CD4-positive, alpha-beta T cell treated with Interleukin-2 at 100 ng/mL for 4 hours (primary cell): ENCODE measurements at places on chromosomes 1 and 21.

GRCh38 chr1:6638226-6638625, 13.6 kb downstream of the THAP3 start:
- no peak for DNase-seq

GRCh38 chr1:60753036-60753900, 329.1 kb upstream of the NFIA start:
- DNase-seq: no peak

DNA sequence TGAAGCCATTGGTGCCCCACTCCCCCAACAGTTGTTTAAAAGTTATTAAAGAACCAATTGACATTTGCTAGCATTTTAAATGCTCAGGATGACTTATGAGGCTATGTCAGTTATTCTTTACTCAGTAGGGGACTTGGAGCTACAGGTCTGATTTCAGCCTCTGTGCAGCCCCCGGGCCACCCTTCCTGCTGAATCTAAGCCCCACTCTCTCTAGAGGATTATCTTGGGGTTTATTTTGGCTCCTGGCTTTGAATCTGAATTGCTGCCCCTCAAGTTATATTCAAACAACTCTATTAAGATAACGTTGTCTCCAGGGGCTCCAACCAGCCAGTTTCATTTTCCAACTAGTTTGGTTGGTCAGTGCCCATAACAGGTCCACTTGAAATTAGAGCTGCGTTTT, 135.1 kb downstream of the ST6GALNAC3 start:
- no peak for DNase-seq

DNA sequence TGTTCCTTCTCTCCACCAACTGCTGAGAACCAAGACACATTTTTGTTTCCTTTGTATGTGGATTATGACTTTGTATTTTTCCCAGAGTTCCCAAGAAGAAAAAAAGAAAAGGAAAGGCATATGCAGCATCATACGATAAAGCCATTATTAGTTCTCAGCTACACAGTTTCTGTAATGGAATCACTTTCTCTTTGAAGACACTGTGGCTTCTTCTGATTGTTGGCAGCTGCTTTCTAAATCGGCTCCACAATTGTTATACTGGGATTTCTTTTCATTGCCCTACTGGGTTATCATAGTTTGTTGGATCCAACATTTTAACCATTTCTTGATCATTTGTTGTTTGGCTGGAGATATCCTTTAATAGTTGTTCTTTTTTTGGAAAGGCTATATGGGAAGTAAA, 89.5 kb upstream of the HIVEP3 start:
- no peak for DNase-seq

- peak; percentile 53 for DNase-seq
Observed at GRCh38 chr1:6148497-6149241, 31.5 kb downstream of the CHD5 start.

DNA sequence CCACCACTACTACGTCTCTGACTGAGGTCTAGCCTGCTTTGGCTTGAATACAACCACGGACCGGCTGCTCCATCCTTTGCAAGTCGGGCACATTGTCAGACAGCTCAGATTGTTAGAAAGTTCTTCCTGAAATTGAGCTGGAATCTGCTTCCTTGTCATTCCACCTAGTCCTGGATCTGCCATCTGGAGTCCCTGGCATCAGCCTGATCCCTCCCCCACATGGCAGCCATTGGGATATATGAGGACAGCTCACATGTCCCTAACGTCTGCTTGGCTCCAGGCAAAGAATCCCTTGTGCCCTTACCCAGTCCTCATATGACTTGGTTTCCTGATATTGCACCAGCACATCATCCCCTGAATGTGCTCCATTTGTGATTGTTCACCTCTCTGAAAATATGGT, 56.3 kb upstream of the SYT6 start:
- no peak for DNase-seq

DNA sequence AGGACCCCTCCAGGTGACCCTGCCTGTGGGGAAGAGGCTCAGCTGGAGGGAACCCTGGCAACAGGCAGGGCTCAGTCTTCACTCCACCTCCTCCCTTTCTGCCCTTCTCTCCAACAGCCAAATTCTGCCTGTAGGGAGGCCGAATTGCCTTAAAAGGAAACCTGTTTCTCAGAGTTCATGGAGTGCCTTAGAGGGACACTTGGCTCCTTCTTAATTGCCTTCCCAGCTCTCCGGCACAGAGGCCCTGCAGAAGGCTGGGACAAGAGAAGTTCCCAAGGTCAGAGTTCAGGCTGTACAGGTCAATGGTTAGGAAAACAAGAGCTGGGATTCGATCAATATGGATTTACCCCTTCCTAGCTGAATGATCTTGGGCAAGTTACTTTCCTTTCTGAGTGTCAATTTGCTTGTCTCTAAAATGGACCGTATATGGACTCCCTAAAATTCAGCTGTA, 6.2 kb downstream of the CSRP1 start:
- DNase-seq: no peak

GRCh38 chr1:90821788-90822359, 104.8 kb upstream of the BARHL2 start:
- no peak for DNase-seq

DNA sequence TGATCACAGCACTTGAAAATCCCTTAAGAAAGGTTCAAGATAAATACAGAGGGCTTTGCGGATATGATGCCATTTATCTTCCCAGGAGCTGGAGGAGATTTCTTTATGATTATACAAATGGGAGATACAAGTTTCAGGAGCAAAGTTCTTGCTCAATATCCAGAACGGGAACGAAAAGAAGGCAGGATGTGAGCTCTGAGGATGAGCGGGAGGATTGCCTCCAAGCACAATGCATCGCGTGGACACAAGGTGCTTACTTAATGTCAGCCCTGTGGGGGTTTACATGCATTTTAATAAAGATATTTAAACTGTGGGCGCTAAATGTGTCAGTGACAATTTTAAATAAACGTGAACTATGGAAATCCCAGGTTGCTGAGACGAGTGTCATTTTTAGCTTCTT, 59.0 kb downstream of the SYT6 start:
- DNase-seq: no peak

DNA sequence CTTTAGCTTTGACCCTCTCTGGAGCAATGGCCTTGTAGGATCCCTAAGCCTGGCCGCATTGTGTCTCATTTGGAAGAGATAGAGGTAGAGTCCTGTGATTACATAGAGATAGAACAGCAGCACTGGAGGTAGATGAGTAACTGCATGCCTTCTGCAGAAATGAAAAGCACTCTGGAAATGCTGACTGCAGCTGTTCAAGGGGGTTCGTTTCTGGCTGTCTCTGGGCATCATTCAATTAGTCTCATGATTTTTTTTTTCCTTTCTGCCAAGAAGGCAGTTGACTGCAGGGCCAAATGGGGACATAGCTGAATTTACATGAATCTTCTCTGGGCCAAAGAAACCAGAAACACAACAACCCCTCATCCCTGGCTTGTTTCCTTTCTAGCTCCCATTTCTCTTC, 28.1 kb upstream of the SNX27 start:
- DNase-seq: no peak

DNA sequence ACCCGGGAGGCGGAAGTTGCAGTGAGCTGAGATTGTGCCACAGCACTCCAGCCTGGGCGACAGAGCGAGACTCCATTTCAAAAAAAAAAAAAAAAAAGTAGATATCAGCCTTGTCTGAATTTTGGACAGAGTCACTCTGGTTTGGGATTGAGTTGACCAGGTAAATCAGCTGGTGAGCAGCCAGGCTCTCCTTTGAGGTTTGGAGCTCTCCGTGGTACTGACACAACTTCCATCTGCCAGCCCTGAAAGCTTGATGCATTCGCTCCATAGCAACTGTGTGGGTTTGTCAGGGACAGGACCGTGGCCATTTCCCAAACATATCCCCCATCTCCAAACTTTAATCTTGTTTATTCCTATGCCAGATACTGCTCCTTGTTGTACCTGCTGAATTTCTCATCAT, 155.2 kb downstream of the DMRTA2 start:
- DNase-seq: no peak

GRCh38 chr1:61094677-61095469, 12.5 kb downstream of the NFIA start:
- DNase-seq: no peak

- DNase-seq: no peak
Observed at GRCh38 chr21:35438643-35439404, 389.7 kb upstream of the RUNX1 start.

- DNase-seq: no peak
Observed at GRCh38 chr1:43255438-43256210, 14.2 kb upstream of the TMEM125 start.

DNA sequence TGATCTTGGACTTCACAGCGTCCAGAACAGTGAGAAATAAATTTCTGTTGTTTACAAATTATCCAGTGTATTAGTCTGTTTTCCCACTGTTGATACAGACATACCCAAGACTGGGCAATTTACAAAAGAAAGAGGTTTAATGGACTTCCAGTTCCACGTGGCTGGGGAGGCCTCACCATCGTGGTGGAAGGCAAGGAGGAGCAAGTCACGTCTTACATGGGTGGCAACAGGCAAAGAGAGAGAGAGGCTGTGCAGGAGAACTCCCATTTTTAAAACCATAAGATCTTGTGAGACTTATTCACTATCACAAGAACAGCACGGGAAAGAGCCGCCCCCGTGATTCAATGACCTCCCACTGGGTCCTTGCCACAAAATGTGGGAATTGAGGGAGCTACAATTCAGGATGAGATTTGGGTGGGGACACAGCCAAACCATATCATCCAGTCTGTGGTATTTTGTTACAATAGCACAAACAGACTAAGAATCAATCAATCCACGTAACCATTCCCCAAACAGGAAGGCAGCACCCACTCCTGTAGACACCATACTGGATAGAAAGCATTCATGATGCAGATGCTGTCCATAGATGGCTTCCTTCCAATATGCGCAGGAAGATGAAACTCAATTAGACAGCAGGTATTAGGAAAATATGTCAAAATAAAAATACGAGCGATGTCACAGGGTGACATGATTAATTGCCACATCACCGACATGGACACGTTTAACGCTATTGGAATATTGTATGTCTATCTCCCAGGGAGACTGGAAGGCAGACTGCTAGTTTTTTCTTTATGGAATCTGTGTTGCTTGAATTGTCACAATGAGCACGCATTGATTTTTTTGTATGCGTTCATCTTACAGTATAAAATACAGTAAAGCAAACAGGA, 22.8 kb downstream of the ECE1 start:
- DNase-seq: no peak

DNA sequence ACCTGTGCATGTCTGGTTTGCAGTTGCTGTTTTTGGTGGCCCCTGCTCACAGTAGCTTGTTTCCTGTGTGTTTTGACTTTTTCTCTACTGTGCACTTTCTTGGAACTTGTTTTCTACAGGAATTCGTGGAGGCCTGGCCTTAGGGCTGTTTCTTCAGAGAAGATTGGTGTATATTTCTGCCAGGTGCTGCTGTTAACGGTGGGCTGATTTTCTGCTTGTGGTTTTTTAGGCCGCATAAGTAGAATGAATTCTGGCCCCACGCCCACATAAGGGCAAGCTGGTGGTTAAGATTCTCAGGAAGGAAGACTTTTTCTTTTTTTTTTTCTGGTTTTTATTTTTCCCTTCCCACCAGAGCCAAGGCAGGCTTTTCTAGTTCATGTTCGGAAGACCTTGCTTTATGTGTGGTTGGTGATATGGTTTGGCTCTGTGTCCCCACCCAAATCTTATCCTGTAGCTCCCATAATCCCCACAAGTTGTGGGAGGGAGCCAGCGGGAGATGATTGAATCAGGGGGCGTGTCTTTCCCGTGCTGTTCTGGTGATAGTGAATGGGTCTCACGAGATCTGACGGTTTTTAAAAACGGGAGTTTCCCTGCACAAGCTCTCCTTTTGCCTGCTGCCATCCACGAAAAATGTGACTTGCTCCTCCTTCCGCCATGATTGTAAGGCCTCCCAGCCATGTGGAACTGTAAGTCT, 71.5 kb upstream of the DISP3 start:
- peak; percentile 49 for DNase-seq

GRCh38 chr1:160522136-160522535, 919 bp downstream of the SLAMF6 start:
- no peak for DNase-seq

- no peak for DNase-seq
Observed at GRCh38 chr1:195097316-195097715, 1510.9 kb downstream of the KCNT2 start.

DNA sequence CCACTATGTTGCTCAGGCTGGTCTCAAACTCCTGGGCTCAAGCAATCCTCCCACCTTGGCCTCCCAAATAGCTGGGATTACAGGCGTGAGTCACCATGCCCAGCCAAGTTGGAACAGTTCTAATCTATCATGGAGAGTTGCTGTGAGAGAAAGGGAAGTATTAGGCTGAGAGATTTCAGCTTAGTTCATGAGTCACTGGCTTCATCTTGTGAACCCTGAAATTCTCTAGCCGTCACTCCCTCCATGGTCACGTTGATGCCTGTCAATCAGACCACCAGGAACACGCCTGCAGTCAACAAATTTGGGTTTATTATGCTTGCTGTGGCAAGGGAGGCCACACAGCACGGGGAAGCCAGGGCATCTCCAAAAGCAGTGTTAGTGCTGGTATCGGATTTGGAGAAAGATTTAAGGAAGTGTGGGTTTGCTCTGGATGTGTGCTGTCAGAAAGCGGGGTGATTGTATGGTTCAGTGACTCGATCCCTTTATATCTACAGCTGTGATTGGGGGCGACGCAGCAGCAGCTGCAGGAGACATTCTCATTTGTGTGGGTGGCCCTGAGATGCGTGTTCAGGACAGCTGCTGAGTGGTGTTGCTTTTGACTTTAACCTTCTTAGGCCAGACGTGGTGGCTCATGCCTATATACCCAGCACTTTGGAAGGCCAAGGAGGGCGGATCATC, 18.7 kb downstream of the UQCRHL start:
- no peak for DNase-seq

- no peak for DNase-seq
Observed at GRCh38 chr21:41612674-41613532, 104.9 kb upstream of the TMPRSS2 start.

GRCh38 chr1:54952950-54953718, 27.3 kb upstream of the TMEM61 start:
- no peak for DNase-seq

DNA sequence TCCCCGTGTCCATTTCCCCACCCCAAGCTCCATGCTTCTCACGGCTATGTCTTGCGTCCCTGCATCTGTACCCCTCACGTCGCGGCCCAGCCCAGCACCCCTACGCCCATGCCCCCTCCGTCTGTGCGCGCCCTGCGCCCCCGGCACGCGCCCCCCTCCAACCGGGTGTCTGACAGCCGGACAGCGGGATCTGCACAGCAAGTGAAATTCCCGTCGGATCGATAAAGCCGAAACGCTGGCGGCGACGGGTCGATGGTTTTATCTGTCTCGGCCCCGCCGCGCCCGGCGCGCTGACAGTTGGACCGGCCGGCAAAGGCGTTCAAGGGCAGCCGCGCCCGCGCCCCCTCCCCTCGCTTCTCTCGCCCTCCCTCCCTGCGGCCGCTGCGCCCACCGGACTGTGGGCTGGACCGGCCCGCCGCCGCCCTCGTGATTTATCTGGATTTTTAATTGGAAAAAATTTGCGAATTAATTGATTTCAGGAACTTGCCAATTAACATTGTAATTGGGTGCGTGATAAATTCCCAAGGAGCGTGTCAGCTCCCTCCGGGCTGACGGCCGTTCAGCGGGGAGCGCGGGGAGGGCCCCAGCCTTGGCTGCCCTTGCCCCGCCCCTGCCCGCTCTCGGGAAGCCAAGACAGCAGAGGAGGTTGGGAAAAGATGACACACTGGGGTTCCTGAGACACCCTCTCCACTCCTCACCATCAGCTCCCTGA, 57.1 kb downstream of the TMEM53 start:
- no peak for DNase-seq

GRCh38 chr1:168833362-168833761, 104.4 kb upstream of the DPT start:
- no peak for DNase-seq

GRCh38 chr1:24382165-24382577, 31.4 kb downstream of the STPG1 start:
- no peak for DNase-seq

- peak; percentile 40 for DNase-seq
Observed at GRCh38 chr1:17335821-17336710, 28.1 kb downstream of the PADI4 start.
